Natural killer cell treated with Interleukin-12 subunit alpha and Interleukin-12 subunit beta and Interleukin-15 and Interleukin-18, amount 100 ng/mL, for 72 hours (primary cell): ENCODE measurements at places on chromosomes 1 and 21. TPM values are rescaled to one million over a fixed set of nuclear protein-coding genes. Genes with fewer than 3 reads are reported as not detected.

The CFAP74 gene
- total RNA-seq: not detected

The TRIM63 gene
- not detected for total RNA-seq

The PTPN14 gene
- 0.05 TPM for total RNA-seq

The HAO2 gene
- total RNA-seq: not detected

The SPRR2G gene
- total RNA-seq: not detected

The A3GALT2 gene
- not detected for total RNA-seq

The DMBX1 gene
- total RNA-seq: 0.47 TPM

The CAMK1G gene
- total RNA-seq: not detected

The PRDM16 gene
- total RNA-seq: not detected

The RGS5 gene
- 0.95 TPM for total RNA-seq

The ZNF672 gene
- total RNA-seq: 41.2 TPM

The KRTAP10-8 gene
- total RNA-seq: not detected

- no peak for DNase-seq
Observed at GRCh38 chr1:202134645-202135172, 9.8 kb downstream of the ARL8A start.

DNA sequence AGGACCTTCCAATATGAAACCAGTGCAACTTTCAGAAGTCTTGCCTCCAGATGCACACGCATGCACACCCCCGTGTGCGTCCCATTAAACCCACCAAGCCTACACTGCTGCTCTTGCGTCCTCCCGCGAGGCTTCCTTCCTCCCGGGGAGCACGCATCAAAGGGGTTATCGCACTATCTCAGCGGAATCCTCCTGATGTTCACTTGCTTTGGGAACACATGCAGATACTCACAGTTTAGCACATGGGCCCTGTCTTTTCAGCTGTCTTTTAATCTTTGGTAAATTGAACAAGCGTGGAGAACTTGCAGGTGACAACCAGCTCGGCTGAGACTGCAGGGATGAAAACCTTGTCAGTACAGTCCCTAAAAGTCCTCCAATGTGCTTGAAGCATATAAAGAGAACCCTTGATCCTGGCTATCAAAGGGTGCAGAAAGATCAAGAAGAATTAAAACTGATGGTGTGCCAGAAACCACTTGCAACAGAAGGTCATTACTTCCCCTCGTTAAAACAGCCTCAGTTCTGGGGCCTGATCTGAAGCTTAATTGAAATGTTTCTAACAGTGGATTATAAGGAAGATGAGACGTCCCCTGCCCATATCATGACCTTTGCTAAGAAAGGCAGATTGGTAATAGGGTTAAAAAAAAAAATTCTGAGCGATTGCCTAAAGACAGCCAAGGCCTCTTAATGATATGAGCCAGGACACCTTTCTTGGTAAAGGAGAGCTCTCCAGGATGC, 149.4 kb upstream of the LMO4 start:
- no peak for DNase-seq

- DNase-seq: no peak
Observed at GRCh38 chr1:65471861-65472332, 51.4 kb downstream of the LEPR start.

- DNase-seq: no peak
Observed at GRCh38 chr1:87252406-87252805, 76.3 kb upstream of the LMO4 start.

GRCh38 chr1:76666499-76666898, 200.8 kb upstream of the ST6GALNAC5 start:
- no peak for DNase-seq

GRCh38 chr1:91828583-91829281, 57.2 kb downstream of the TGFBR3 start:
- DNase-seq: no peak

DNA sequence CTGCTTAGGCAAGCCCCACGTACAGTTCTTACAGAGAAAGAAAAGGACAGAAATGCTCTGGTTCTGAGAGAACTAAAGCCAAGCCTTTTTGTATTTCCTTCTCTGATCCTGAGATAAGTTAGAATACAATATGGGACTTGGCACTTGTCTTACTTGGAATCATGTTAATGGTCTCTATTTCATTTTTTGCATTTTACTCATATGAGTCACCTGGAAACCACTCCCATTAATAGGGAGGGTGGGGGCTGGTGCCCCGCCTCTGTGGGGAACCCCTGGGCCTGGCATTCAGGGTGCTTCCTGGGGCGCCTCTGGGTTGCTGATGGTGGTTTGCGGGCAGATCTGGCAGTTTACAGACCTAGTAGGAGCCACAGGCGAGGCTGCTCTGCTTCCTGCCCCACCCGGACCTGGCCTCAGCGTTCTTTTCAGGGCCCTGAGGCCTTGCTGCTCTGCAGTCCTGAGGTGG, 26.7 kb downstream of the TSPAN2 start:
- peak; percentile 91 for DNase-seq

GRCh38 chr1:230317823-230318819, 108.0 kb downstream of the PGBD5 start:
- no peak for DNase-seq

DNA sequence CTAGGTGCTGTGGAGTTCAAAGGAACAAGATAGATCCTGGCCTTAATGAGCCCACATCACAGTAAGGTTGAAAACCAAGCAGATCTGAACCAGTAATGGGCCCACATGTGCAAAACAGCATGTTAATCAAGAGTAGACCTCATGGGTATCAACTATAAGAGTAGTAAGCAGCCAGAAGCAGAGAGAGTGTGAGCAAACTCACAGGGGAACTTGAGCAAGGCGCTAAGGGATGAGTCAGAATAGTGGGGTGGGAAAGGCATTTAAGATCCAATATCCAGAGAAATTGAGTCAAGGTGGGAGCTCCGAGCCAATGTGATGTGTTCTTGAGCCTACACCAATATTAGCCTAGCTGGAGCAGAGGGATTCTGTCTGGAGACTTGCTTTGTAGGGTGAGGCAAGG, 52.4 kb upstream of the GJA5 start:
- no peak for DNase-seq

DNA sequence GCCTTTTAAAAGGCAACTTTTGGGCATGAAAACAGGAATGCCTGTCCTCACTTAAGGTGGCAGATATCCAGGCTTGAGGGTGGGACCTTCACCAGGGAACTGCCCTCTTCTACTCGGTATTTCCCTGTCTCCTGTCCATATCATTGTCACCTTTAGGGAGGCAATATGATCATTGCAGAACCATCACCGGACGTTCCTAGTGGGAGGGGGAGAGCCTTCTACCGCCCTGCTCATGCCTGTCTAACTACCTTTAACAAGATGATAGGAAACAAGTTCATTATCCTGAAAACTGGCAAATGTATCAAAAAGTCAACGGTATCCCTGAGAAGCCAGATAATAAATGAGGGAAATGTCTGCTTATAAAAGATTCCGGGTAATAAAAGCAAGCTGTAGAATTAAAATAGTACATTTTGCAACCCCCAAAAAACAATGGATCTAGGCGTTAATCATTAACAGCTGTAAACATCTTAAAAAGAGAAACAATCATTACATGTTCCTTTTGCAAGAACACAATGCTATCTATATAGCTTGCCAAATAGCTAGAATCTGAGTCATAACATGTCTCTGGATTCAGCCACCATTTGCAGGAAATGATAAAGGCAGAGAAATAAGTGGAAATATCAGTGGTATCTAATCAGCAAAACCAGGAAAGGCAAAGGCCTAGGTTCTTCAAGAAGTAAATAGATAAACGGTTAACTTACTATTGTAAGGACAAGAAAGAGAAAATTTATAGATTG, 852.9 kb upstream of the ADGRL4 start:
- DNase-seq: no peak

DNA sequence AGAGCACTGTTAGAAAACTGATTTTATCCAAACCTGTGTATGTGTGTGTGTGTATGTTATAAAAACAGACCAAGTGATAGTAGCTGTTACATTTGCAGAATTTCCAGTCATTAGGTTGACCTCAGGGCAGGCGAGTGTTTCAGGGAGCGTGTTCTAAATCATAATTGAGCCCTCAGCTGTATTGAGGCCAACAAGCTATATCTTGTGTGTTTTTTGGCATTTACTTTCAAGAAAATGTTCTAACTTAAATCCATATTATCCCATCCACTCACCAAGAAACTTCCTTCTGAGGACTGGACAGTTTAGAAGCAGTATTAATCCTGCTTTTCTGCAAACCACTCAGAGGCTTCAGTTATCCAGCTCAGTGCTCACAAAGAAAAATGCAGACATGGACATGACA, 12.0 kb downstream of the DDAH1 start:
- no peak for DNase-seq

- DNase-seq: no peak
Observed at GRCh38 chr1:194184425-194184824, 998.0 kb upstream of the B3GALT2 start.

GRCh38 chr21:45202889-45203288, 84.8 kb downstream of the POFUT2 start:
- DNase-seq: no peak

- DNase-seq: no peak
Observed at GRCh38 chr1:22122273-22123070, 20.4 kb downstream of the WNT4 start.

DNA sequence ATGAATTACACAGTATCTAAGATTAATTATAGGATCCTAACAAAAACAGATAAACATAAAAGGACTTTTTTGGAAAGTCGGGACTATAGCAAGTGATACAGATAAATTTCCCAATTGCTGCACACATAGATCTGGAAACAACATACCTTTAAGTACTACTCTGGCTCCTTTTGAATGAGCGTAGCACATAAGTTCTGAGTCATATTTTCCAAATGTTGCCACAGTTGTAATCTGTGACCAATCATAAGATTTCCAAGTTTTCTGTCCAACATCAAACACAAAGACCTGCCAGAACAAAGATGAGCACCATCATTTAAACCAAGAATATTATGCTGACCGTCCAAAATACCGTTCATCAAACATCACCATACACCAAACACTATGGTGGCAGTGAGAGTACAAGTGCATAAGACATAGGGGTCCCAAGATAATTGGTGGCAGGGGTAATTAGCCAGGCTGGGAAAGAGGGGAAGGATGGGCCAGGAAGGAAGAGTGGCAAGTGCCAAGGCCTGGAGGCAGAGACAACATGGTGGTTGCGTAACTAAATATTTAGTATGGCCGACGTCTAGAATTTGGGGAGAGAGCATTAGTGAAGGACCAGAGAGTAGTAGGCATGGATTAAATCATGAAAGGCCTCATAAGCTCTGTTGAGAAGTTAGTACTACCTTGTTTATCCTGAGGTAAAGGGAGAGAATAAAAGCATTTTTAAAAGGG, 3.6 kb downstream of the CTBS start:
- DNase-seq: no peak

DNA sequence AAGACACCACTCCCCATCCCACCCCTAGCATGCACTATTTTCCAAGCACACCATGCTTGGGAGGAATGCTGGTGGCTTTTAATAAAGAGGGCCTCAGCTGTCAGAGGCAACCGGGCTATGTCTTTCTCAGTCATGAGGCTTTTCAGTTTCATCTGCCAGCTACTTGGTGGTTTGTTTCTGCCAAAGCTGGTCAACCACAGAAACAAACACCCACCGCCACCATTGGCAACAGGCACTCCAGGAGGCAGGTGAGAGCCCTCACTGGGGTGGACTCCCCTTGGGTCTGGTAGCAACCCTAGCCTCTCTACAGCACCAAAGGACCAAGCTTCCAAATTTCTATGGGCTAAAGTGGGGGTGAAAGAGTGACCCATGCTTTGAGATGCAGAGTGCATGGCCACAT, 54.3 kb upstream of the CD1D start:
- DNase-seq: no peak

- no peak for DNase-seq
Observed at GRCh38 chr1:164667600-164667999, 108.6 kb downstream of the PBX1 start.

DNA sequence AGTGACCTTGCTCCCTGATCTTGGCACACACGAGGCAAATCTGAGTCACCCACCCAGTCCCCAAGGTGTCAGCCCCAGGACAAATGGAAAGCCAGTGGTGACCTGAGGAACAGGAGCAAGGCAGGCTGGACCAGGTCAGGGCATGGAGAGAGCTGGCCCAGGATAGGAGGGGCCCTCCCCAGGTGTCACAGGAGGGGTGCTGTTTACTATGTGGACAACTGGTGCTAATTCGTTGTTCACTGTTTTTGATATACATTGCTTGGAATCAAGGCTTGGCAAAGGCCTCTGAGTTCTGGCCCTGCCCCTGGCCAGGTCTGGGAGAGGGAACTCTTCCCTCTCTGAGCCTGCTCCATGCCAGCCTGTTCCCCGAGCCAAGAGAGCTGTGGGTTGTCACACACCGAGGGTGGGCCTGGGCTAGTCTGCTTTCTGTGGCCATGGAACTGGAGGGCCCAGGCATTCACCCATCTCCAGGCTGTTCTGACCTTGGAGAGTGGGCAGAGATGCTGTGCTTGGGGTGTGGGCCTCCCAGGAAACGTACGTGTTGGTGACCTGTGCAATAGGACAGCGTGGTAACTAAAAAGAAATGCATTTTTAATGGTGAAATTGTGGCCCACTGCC, 41.8 kb downstream of the CRYAA start:
- no peak for DNase-seq

- DNase-seq: no peak
Observed at GRCh38 chr1:246591958-246592357, 25.7 kb downstream of the CNST start.

DNA sequence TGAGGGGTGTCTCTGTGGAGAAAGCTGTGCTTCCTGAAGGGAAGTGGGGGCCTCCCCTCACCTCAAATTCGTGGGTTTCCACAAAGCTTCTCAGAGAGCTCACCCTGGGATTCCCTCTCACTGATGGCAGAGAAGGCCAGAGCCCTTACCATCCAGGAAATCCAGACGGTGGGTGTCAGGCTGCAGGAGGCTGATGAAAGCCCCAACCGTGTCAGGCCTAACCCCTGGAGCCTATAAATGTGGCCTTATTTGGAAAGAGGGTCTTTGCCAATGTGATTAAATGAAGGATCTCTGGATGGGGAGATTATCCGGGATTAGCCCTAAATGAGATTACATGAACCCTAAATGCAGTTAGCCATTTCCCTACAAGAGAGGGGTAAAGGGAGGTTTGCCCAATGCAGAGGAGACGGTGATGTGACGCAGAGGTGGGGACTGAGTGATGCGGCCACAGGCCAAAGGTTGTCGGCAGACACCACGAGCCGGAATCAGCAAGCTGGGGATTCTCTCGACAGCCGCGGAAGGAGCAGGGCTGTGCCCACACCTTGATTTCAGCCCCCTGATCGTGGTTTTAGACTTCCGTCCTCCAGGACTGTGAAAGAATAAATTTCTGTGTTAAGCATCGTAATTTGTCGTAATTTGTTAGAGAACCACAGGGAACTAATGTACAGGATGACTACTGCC, 82.6 kb downstream of the TOMM20 start:
- DNase-seq: peak; percentile 76

- DNase-seq: no peak
Observed at GRCh38 chr1:231315887-231316286, 21.8 kb downstream of the EXOC8 start.

GRCh38 chr1:156499842-156500542, 583 bp downstream of the MEF2D start:
- DNase-seq: peak; percentile 73

DNA sequence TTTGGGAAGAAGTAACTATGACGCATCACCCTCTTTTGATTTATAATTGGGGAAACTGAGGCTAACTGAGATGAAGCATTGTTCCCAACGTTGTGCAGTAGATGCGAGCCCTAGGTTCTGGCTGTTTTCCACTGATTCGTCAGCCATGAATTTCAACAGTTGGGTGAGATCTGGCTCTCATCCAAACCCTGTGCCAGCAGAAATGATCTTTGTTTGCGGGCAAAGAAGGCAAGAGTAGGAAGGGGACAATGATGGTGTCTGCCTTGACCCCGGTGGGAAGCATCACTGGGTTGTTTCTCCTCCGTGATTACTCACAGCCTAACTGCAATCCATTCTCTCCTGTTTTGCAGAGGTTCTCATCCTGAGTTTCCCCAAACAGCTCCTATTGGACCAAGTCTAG, 142.3 kb downstream of the MIS18A start:
- no peak for DNase-seq
